ENCODE measurements at places on chromosomes 12 and 14. TPM values are rescaled to one million over a fixed set of nuclear protein-coding genes. Genes with fewer than 3 reads are reported as not detected.

DNA sequence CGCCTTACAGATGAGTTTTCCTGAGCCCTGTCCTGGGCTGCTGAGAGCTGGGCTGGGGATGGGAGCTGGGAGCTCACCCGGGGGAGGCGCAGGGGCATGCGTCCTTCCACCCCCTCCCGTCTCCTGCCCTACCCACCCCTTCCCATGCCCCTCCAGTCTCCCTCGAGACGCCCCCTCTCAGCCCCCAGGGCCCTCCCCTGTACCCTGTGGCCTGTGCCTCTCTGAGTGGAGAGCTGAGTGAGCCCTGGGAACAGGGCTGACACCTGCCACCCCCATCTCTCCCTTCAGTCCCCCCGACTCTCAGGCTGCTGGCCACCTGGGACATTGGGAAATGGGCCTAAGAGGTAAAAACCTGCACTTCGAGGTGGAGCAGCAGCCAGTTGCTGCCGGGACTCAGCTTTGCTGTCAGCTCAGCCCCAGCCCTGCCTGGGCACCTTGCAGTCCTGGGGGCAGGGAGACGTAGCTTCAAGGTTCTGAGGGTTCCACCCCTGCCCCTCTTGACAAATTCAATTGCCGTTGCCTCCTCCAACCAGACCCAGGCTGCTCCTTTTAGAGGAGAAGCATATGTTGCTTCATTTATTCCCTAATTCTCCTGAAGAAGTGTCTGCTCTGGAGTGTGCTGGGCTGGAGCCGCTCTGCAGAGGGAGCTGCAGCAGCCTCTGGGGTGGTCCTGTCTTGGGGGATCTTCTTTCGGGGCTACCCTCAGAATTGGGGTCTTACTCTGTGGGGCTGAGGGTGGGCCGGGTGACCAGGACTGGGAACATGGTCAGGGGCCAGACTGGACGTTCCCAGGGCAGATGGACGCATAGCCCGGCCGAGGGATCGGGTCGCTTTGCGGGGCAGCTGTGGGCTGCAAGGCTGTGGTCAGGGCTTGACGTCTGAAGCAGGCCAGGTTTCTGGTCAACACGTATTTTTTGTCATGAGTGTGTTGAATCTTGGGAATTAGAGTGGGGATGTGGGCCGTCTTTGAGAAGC is 141.4 kb downstream of the ADGRD1 start:
- DNase-seq, result no peak

DNA sequence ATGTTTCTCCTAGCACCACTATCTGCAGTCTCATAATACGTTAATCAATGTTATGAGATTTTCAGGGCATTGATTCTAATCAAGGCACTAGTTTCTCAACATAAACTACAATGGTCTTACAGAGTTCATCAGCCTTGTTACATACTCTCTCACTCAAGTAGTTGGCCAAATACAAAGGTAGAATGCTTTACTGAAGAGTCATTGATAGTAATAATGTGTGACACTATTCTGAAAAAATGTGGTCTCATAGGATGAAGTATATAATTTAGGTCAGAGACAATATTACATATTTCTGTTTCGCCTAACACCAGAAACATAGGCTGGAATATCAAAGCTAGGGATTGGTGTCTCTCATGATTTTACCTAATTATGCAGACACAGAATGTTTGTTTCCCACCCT is 35.2 kb upstream of the MDGA2 start:
- DNase-seq, result no peak

SNRNP35 gene
- 31.0 TPM for polyA plus RNA-seq

DNA sequence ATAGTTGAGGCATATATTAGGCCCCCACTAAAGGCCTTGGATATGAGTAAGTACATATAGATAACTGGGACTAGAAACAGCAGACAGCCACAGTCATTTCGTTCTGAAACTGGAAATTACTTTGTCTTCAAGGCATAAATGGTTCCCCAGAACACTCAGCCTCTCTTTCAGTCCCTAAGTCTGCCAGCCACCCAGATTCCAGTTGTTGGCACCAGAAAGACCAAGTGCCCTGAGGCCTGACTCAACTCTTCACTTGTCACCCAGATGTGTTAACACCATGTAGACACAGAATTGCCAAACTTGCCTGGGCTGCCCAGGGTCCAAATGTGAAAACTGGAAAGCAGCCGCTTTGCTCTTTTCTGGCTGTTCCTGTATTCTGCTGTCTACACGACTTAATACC is 3.0 kb upstream of the LGALS3 start:
- DNase-seq, result no peak

POLR3B gene
- polyA plus RNA-seq, result 6.5 TPM

LTBR gene
- polyA plus RNA-seq, result 132 TPM

CRIP2 gene
- polyA plus RNA-seq, result 67.1 TPM

- peak; percentile 97 for DNase-seq
Observed at GRCh38 chr14:24429395-24430142, at the start of the genes CBLN3 and KHNYN. Gene CBLN3 (minus strand): TSS chr14:24429668. CDS start chr14:24429054, 614 bp downstream. Gene KHNYN (plus strand): TSS chr14:24429954. CDS start chr14:24430731, 777 bp downstream.

DNA sequence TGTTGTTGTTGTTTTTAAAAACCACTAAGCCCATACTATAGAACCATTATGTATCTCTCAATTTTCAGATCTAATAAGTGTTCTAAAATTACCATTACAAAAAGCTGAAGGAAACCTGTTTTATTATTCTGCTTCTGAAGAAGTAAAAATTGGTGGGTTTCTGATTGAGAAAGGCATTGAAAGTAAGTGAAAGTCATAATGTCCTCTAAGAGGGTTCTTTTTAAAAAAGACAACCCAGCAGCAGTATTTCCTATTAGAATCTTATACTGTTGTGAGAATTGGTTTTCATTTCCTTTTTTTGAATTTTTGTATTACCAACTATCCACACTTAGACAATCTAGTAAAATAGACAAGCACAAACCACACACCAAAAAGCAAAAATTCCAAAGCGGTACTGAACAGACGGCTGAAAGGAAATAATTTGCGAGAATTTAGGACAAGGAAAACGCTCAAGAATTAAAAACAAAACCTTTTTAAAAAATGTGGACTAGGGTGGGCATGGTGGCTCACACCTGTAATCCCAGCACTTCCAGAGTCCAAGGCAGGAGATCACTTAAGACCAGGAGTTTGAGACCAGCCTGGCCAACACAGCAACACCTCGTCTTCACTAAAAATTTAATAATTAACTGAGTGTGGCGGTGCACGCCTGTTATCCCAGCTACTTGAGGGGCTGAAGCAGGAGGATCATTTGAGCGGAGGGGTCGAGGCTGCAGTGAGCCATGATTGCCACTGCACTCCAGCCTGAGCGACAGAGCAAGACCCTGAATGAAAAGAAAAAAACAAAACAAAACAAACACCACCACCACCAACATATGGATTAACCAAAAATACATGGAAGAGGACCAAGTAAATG is 66.7 kb upstream of the AP4S1 start:
- no peak for DNase-seq

DNA sequence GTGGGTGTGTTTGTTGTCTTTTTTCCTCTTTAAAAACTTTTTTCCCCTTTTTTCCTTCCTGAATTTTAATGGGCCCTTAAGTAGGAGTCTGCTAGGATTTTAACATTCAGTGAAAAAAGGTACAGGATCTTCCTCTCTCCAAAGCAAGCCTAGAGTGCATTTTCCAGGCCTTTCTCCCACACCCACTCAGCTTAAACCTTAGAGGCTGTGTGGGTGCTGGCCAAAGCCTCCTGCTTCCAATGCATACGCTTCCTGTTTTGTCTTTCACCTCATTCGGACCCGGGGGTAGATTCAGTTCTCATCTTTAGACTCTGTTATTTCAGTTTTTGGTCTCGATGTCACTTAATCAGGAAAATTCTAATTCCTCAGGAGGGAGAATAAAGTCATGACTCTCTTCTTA is 51.2 kb downstream of the TMEM30B start:
- DNase-seq, result no peak

DNA sequence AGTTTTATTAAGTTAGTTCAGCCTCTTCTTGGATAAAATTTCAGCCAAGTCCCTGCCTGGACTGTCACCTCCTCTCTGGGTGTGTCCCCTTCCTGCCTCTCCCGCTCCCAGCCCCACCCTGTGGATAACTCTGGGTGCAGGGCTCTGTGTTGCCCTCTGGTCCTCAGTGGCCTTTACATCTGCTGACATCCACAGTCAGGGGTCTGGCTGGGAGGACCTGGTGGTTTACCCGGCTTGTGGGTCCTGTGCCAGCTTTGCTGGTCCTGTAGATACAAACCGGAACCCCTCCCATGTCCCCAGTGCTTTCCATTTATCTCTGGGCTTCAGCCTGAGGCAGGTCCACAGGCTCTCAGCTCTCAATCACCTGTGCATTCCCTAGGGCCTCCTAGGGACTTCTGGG is 28.9 kb upstream of the PLEKHG3 start:
- no peak for DNase-seq

GRCh38 chr12:78725033-78725432 is 139.5 kb upstream of the SYT1 start:
- no peak for DNase-seq

DNA sequence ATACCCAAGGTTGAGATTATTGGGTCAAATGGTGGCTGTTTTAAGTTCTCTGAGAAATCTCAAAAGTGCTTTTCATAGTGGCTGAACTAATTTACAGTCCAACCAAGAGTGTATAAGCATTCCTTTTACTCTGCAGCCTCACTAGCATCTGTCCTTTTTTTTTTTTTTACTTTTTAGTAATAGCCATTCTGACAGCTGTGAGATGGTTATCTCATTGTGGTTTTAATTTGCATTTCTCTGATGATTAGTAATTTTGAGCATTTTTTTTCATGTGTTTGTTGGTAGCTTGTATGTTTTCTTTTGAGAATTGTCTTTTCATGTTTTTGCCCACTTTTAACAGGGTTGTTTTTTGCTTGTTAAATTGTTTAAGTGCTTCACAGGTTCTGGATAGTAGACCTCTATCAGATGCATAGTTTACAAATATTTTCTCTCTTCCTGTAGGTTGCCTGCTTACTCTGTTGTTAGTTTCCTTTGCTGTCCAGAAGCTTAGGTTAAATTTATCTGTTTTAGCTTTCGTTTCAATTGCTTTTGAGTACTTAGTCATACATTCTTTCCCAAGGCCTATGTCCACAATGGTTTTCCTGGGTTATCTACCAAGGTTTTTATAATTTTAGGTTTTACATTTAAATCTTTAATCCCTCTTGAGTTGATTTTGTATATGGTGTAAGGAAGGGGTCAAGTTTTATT is 881.3 kb upstream of the SEL1L start:
- DNase-seq, result no peak

DNA sequence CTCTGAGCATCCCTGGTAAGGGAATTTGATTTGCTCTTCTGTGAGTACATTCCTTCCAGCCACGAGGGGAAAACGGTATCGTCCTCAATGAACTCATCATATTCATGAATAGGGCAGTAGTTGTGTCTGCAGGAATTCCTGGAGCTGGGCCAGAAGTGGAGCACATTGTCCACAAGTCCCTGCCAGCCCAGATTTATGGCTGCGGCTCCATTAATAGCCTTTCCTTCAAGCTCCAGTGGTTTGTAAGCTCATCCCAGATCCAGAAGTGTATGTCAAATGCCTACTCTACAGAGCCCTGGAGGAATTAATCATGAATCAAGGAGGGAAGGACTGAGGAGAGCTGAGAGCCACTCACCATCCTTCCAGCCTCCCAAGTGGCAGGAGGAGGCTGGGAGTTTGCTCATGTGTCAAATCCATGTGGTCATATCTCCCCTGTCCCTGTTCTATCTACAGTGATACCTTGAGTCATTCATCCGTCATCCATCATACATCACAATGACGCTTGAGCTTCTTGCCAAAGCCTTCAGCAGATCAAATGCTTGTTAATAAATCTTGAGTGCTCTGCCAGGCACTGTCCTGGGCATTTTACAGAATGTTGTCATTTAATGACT is 65.5 kb downstream of the SVOP start:
- DNase-seq, result no peak

GRCh38 chr12:12216349-12217017 is 50.4 kb downstream of the LRP6 start:
- DNase-seq, result no peak

- no peak for DNase-seq
Observed at GRCh38 chr12:807041-807735, 54.8 kb downstream of the WNK1 start.

DNA sequence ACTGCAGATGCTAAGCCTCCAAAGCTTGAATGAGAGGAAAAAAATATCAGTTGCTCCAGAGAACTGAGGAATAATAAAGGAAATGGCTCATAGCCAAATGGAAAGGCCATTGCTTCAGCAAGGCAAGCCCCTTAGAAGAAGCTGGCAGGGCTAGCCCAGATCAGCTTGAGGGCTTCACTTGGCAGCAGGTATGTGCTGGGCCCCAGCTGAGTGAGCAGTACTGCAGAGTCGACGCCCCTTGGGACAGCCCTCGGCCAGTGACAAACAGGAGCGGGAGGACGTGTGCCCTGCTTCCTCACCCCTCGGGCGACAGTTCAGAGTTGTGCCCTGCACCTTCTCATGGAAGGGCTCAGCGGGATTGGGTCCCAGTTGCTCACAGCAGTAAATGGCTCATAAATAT is 1031.2 kb upstream of the TMEM132C start:
- DNase-seq, result no peak

- DNase-seq, result no peak
Observed at GRCh38 chr12:52651726-52652261, at the start of gene KRT2. Gene KRT2 (minus strand): TSS chr12:52652211. CDS start chr12:52652142, 69 bp downstream.

- no peak for DNase-seq
Observed at GRCh38 chr14:87785897-87786296, 207.1 kb downstream of the GALC start.

DNA sequence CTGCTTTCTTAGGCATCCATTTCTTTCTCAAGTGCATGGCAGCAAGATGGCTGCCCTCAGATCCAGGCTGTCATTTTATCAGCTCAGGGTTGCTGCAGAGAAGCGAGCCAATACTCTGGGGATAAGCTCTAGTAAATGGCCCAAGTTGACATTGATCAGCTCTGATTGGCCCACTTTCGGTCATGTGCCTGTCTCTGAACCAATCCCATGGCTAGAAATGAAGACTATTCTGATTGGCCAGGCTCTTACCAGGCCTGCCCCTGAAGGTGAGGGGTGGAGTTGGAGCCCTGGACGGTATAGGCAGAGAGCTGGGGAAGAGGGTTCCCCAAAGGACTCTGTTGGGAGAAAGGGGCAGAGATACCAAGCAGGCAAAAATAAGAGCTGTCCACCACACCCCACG is 41.4 kb downstream of the MYO1H start:
- no peak for DNase-seq

DNA sequence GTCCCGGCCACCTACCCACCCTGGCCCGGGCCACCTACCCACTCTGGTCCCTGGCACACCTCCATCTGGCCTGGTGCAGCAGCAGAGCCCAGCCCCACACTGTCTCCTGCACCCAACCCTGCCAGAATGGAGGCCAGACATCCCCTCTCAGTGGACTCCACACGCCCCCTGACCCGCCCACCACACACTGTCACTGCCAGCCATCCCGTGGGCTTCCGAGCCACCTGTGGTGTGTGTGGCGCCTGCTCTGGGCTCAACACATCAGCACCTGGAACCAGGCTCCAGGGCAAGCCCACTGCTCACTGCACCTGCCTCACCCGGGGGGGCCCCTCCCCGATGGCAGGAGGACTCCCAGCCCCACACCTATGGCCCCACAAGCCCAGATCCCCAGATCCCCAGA is 50.5 kb downstream of the FBRSL1 start:
- no peak for DNase-seq

PLEKHH1 gene
- polyA plus RNA-seq, result 110 TPM

GRCh38 chr12:128852026-128852698 is 1.1 kb upstream of the GLT1D1 start:
- DNase-seq, result no peak

RNU4-1 gene
- polyA plus RNA-seq, result not detected
